ENCODE measurements at places on chromosomes 7 and 10. TPM values are rescaled to one million over a fixed set of nuclear protein-coding genes. Genes with fewer than 3 reads are reported as not detected.

Gene MTPN
- total RNA-seq: 168 TPM

Gene TRPV5
- not detected for total RNA-seq

Gene SAP25
- total RNA-seq: 34.6 TPM

Gene ENKUR
- total RNA-seq: not detected

Gene MCM10
- total RNA-seq: 57.4 TPM

- no peak overlapping the region for H3K27ac ChIP-seq
- peaks cover 30% of the 10 kb centered on the region for H3K36me3 ChIP-seq
- H3K4me3 ChIP-seq: no peak overlapping the region
- H3K4me1 ChIP-seq: peaks cover 41% of the 10 kb centered on the region
- DNase-seq: no peak
- no peaks in the 10 kb centered on the region for H3K27me3 ChIP-seq
Measured at GRCh38 chr10:46267132-46267985, 19.4 kb upstream of the ANTXRL start.

DNA sequence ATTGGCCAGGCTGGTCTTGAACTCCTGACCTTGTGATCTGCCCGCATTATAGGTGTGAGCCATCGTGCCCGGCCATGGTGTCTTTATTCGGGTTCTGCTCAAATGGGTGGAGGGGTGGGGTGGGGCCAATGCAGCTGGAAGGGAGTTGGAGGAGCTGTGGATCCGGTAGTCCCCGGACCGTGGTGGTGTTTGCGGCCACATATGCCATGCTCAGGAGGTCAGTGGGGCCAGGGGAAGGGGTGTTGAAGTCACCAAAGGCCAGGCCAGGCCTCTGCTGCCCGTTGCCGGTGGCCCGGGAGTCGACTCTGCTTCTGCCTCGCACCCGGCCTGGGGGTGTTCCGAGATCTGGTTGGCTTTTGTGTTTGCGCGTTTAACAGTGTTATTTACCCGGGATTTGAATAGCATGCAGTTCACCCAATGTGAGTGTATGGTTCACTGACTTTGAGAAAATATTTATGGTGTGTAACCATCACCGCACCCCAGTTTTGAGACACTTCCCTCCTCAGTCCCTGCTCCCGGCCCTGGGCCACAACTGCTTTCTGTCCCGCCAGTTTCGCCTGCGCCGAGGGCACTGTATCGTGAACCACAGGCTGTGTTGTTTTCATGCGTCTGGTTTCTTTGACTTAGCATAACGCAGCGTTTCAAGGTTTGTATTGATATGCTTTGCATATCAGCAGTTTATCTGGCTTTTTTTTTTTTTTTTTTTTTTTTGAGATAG, 10.7 kb downstream of the INPP5A start:
- peaks cover 49% of the 10 kb centered on the region for H3K4me1 ChIP-seq
- H3K27ac ChIP-seq: no peak overlapping the region
- no peak for DNase-seq
- H3K4me3 ChIP-seq: no peak overlapping the region
- H3K27me3 ChIP-seq: no peaks in the 10 kb centered on the region
- peaks cover 7% of the 10 kb centered on the region for H3K36me3 ChIP-seq

- peaks cover 8% of the 10 kb centered on the region for H3K4me1 ChIP-seq
- H3K27me3 ChIP-seq: no peaks in the 10 kb centered on the region
- no peak overlapping the region for H3K27ac ChIP-seq
- DNase-seq: no peak
Measured at GRCh38 chr7:6546498-6547251, 4.6 kb downstream of the GRID2IP start.

GRCh38 chr7:128672927-128673517, 930 bp downstream of the GARIN1A start:
- no peak overlapping the region for H3K27ac ChIP-seq
- H3K36me3 ChIP-seq: no peaks in the 10 kb centered on the region
- H3K4me3 ChIP-seq: no peak overlapping the region
- peaks cover 17% of the 10 kb centered on the region for H3K27me3 ChIP-seq

GRCh38 chr10:71439670-71440425, 43.1 kb downstream of the CDH23 start:
- no peak for DNase-seq
- no peak overlapping the region for H3K4me3 ChIP-seq
- H3K27ac ChIP-seq: no peak overlapping the region
- no peaks in the 10 kb centered on the region for H3K36me3 ChIP-seq
- no peaks in the 10 kb centered on the region for H3K4me1 ChIP-seq

- H3K4me3 ChIP-seq: no peak overlapping the region
- H3K4me1 ChIP-seq: peaks cover 11% of the 10 kb centered on the region
- H3K36me3 ChIP-seq: no peaks in the 10 kb centered on the region
- H3K27me3 ChIP-seq: peaks cover 34% of the 10 kb centered on the region
- H3K27ac ChIP-seq: no peak overlapping the region
Measured at GRCh38 chr7:101200504-101200861, 353 bp downstream of the MOGAT3 start.

GRCh38 chr7:98934267-98934666, 55.9 kb downstream of the TRRAP start:
- peaks cover 57% of the 10 kb centered on the region for H3K36me3 ChIP-seq
- no peak overlapping the region for H3K27ac ChIP-seq
- no peak overlapping the region for H3K4me3 ChIP-seq

DNA sequence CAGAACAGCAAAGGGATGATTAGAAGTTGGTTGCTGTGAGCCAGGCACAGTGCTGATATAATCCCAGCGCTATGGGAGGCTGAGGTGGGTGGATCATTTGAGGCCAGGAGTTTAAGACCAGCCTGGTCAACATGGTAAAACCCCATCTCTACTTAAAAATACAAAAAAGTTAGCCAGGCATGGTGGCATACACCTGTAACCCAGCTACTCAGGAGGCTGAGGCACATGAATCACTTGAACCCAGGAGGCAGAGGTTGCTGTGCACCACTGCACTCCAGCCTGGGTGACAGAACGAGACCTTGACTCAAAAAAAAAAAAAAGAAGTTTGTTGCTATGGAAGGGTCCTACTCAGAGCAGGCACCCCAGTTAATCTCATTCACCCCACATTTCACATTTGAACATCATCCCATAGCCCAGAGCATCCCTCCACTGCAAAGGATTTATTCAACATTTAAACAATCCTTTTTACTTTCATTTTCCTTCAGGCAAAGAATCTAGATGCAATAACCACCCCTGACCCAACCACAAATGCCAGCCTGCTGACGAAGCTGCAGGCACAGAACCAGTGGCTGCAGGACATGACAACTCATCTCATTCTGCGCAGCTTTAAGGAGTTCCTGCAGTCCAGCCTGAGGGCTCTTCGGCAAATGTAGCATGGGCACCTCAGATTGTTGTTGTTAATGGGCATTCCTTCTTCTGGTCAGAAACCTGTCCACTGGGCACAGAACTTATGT, 4.1 kb downstream of the IL6 start:
- H3K4me3 ChIP-seq: no peak overlapping the region
- peaks cover 1% of the 10 kb centered on the region for H3K36me3 ChIP-seq
- DNase-seq: peak; percentile 14

DNA sequence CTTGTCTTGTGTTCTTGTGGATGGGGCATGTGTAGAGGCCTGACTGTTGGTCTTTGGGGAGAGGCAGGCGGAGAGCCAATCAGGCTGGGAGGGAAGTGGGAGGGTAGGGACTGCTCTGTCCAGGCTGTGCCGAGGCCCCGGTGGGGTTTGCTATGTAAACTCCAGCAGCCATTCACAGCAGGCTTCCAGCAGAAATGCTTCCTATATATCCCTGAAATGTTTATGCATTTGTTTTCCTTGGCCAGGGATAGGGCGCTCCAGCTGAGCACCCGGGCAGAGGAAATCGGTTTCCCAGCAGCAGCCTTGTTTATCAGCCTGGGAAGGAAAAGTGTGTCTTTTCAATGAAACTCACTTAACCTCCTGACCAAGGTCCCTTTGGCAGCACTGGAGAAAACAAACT, 18.3 kb upstream of the AQP1 start:
- H3K4me1 ChIP-seq: no peaks in the 10 kb centered on the region
- DNase-seq: no peak
- no peak overlapping the region for H3K27ac ChIP-seq
- H3K36me3 ChIP-seq: no peaks in the 10 kb centered on the region
- H3K4me3 ChIP-seq: no peak overlapping the region

DNA sequence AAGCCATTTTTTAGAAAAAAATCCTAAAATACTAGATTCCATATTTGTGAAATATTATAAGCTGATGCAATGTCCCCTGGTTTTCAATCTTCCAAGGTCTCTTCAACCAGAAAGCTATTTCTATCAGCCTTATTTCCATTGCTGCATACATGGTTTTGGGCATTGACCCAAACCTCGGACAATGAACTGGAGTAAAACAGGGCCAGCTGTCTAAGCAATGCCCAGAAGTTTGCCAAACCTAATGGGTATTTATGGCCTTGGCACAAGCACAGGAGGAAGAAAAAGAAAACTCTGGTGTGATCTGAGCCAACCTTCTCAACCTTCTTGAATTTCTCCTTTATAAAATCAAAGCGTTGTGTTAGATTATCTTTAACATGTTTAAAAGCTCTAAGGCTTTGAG, 402.3 kb downstream of the DNAJB9 start:
- no peak overlapping the region for H3K27ac ChIP-seq
- no peak overlapping the region for H3K4me3 ChIP-seq
- no peak for DNase-seq
- H3K4me1 ChIP-seq: no peaks in the 10 kb centered on the region

- H3K4me3 ChIP-seq: no peak overlapping the region
- DNase-seq: no peak
- H3K4me1 ChIP-seq: no peaks in the 10 kb centered on the region
- no peaks in the 10 kb centered on the region for H3K36me3 ChIP-seq
- peaks cover 2% of the 10 kb centered on the region for H3K27me3 ChIP-seq
- no peak overlapping the region for H3K27ac ChIP-seq
Measured at GRCh38 chr7:42262964-42263363, 26.0 kb upstream of the GLI3 start.

DNA sequence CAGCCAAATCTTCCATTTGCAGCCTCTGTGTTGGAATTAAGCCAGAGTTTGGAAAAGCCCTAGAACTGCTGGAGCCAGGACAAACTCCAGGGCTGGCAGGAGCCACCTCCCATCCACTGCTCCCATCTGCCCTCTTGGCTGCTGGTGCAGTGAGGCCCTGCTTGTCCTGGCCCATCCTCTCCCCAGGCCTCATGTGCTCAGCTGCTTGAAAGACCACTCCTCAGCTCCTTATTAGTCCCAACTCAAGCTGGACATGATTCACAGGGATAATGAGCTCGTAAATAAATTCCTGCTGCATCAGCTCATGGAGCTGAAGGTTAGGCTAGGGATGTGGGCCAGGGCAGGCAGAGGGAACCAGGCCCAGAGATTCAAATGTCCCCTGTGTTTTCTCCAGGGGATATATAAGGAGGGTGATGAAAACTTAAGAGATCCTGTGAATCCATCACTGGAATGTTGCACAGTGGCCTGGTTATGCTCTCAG, 282.8 kb downstream of the RPS24 start:
- DNase-seq: no peak
- no peak overlapping the region for H3K27ac ChIP-seq
- peaks cover 9% of the 10 kb centered on the region for H3K4me1 ChIP-seq
- no peaks in the 10 kb centered on the region for H3K27me3 ChIP-seq
- no peak overlapping the region for H3K4me3 ChIP-seq
- H3K36me3 ChIP-seq: no peaks in the 10 kb centered on the region

DNA sequence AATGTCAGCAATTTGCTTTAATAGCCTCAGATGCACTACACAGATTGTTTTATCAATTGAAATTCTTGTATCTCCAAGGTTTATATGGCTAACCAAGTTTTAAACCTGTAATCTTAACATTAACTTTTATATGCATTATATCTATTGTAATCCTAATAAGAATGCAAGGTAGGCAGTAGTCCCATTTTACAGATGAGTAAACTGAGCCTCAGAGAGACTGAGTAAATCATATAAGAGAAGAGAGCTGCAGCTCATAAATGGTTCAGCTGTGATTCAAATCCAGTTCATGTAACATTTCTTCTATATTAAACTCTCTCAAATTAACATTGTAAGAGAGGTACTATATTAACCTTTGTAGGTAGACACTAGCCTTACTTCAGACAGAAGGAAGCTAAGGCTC, 44.0 kb downstream of the MALSU1 start:
- H3K36me3 ChIP-seq: no peaks in the 10 kb centered on the region
- no peak overlapping the region for H3K27ac ChIP-seq
- H3K27me3 ChIP-seq: peaks cover 16% of the 10 kb centered on the region
- H3K4me1 ChIP-seq: peaks cover 29% of the 10 kb centered on the region
- no peak overlapping the region for H3K4me3 ChIP-seq
- no peak for DNase-seq

- no peaks in the 10 kb centered on the region for H3K36me3 ChIP-seq
- H3K27me3 ChIP-seq: peaks cover 4% of the 10 kb centered on the region
- no peak overlapping the region for H3K4me3 ChIP-seq
- no peaks in the 10 kb centered on the region for H3K4me1 ChIP-seq
- no peak overlapping the region for H3K27ac ChIP-seq
Measured at GRCh38 chr10:69281507-69282413, 3.5 kb downstream of the HK1 start.

- no peaks in the 10 kb centered on the region for H3K27me3 ChIP-seq
- H3K4me3 ChIP-seq: no peak overlapping the region
- H3K4me1 ChIP-seq: no peaks in the 10 kb centered on the region
- no peaks in the 10 kb centered on the region for H3K36me3 ChIP-seq
Measured at GRCh38 chr7:53744403-53744760, 708.9 kb downstream of the POM121L12 start.

DNA sequence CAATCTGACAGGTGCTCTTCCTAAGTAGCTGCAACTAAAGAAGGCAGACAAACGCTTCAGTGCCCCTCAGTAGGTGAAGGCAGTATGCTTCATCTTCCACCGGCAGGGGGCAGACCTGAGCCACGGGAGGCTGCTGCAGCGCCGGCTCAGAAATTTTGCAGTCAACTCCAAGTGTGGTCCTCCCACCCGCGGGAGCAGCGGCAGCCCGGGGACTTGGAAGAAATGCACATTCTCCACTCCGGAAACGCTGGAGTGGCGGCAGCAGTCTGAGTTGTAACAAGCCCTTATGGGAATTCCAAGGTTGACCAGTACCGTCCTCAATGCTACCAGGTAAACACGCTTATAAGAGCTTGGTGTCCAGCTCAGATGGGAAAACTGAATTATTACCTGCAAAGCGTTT, 3.4 kb downstream of the IGFBP3 start:
- H3K27me3 ChIP-seq: peaks cover 41% of the 10 kb centered on the region
- H3K4me1 ChIP-seq: peaks cover 36% of the 10 kb centered on the region
- DNase-seq: peak; percentile 80
- H3K27ac ChIP-seq: no peak overlapping the region

DNA sequence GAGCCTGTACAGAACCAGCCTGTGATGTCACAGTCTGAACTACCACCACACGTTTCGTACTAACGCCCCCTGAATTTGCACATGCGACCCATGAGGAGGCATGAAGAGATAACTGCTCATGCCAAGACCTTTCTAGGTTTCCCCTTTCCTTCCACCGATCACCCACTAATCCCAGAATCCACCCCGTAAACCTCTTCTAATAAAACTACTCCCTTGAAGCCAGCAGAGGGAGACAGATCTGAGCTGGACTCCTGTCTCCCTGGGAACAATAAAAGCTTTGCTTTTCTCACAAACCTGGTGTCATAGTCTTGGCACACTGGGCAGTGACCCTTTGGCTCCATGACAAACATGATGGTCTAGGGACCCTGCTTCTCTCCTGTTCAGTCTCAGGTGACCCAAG, 144.5 kb downstream of the FRMD4A start:
- peaks cover 34% of the 10 kb centered on the region for H3K4me1 ChIP-seq
- H3K27me3 ChIP-seq: peaks cover 55% of the 10 kb centered on the region

Measured in activated CD4-positive, alpha-beta T cell treated with anti-CD3 and anti-CD28 coated beads, Interleukin-2, amount 10 ng/mL, durations not matched to agents 7 days and 5 days (primary cell).